ENCODE measurements at places on chromosomes 13 and 19.

GRCh38 chr13:69101841-69102240, 1005.8 kb upstream of the ATXN8OS start:
- DNase-seq = no peak

DNA sequence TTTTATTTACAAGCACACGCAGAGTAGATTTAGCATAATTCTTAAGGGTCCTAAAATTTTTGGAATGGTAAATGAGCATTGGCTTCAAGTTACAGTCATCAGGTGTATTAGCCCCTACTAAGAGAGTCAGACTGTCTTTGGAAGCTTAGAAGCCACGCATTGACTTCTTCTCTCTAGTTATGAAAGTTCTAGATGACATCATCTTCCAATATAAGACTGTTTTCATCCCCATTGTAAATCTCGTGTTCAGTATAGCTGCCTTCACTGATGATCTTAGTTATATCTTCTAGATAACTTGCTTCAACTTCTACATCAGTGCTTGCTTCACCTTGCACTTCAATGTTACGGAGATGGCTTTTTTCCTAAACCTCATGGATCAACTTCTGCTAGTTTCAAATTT, 148.8 kb upstream of the SLITRK1 start:
- DNase-seq = no peak

- DNase-seq = no peak
These were observed 376.4 kb upstream of the ZNF507 start for GRCh38 chr19:31969016-31969415.

DNA sequence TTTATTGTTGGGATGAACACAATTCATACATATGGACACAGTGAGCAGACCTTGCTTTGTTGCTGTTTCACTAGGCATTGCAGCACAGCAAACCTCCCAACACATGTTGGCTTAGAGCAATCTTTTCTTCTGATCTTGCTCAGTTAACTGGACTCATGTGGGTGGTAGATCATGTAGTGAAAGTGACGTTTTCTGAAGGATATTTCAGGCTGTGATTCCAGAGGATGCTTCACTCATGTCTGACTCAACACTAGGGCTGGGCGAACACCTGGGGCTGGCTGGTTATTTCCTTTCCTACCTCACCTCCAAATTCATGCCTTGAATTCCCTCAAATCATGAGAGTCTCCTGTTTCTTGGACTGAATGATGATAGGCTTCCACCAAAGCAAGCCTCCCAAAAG, 14.3 kb upstream of the LGALS13 start:
- DNase-seq = no peak

DNA sequence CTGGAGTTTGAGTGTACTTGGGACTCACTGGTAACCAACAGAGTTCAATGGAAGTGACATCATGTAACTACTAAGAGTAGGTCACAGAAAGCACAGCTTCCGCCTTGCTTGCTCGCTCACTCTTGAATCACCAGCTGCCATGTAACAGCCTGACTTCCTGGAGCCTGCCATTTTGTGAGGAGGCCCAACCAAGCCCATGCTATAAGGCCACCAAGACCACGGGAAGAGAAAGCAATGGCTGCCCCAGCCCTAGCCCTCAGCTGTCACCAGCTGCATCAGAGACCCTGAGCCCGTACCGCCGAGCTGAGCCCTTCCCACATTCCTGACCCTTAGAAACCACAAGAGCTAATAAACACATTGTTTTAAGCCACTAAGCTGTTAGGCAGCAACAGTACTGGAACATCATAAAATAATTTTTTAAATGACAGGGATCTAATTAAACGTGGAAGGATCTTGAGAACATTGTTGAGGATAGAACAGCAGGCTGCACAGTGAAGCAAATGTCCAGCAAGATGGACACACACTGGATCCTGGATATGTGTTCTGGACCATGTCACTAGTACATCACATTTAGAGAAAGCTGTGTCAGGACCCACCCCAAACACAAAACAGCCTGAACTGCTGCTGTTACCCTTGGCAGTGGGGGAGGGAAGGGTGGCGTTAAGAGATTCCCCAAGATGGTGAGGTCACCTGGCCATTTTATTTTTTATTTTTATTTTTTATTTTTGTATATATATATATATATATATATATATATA, 21.7 kb upstream of the LDLR start:
- no peak for DNase-seq

GRCh38 chr19:17441241-17442021, 7.0 kb downstream of the TMEM221 start:
- DNase-seq = no peak

DNA sequence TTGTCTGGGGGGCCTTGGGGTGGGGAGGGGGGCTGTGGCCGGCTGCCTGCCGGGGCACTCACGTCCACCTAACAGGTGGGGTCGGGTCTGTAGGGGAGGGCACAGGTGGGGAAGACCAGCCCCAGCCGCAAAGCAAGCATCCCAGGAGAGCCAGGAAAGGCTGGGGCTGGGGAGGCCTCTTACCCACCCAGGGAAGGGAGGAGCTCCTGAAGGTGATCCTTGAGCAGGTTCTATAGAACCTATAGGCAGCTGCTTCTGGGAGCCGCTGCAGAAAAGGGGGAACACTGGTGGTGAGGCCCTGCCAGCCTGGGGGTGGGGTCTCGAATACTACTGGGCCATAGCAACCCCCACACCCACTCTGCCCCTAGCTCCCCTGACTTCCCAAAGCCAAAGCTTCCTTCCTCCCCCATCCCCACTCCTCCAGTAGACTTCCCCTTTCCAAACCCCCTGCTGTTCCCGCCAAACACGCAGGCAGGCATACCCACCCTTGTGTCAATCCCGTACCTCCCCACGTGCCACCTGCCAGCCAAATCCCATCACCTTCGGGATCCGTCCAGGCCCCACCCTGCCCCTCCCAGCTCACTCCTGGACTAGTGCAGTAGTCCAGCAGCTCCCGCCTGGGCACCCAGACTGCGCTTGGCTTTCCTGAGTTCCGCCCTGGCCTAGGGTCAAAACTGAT, 5.6 kb downstream of the KLF16 start:
- DNase-seq = no peak

- no peak for DNase-seq
These were observed 14.2 kb downstream of the CACNA1A start for GRCh38 chr19:13492128-13492527.

DNA sequence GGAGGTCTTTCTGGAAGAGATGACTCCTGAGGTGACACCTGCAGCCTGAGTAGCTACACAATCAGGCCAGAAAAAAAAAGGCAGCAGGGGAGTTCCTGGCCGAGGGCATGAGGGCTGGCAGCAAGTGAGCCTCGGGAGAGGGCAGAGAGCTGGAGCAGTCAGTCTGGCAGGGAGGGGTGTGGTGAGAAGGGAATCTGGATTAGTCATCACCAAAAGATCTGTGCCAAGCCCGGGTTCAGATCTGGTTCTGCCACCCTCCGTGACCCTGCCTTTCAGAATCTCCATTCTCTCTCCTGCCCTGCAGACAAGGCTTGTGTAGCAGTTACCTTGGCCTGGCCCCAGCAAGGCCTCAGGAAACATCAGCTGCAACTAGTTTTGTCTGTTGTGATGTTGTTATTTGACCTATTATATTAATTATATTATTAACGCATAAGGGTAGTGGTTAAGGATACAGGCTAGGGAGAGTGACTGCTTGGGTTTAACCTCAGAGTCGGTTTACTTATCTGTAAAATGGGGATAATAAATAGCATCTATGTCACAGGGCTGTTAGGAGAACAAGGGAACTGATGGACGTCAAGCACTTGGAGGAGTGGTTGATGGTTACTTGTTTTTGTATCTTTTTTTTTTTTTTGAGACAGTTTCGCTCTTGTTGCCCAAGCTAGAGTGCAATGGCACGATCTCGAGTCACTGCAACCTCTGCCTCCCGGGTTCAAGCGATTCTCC, 2.7 kb upstream of the CAPNS1 start:
- no peak for DNase-seq

DNA sequence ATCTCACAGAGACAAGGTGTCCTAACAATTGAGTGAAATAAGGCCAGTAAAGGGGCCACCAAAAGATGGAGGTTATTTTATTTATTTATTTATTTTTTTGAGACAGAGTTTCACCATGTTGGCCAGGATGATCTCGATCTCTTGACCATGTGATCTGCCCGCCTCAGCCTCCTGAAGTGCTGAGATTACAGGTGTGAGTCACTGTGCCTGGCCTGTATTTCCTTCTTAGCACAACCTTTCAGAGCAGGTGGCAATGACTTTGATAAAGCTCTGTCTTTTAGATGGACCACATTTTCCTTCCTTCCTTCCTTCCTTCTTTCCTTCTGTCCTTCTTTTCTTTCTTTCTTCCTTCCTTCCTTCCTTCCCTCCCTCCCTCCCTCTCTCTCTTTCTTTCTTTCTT, 11.0 kb upstream of the DOCK6 start:
- DNase-seq = no peak

DNA sequence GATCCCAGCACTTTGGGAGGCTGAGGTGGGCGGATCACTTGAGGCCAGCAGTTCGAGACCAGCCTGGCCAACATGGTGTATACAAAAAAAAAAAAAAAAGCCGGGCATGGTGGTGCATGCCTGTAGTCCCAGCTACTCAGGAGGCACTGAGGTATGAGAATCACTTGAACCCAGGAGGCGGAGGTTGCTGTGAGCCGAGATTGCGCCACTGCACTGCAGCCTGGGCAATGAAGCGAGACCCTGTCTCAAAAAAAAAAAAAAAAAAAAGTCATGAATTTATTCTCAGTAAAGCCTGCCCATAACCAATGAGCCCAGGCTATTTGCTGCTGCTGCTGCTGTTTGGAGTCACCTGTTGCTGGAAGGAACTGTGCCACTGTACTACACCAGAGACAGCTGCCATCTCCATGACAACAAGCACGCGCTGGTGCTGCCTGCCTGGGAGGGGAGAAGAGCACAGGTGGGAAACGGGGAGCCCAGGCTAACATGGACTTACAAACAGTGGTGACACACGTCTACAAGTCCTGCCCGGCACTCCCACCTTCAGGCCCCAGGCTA, 11.3 kb downstream of the ZFR2 start:
- DNase-seq = no peak

GRCh38 chr19:29076161-29076560, 136.8 kb downstream of the UQCRFS1 start:
- DNase-seq = no peak

GRCh38 chr13:35892837-35893814, 238.1 kb downstream of the DCLK1 start:
- no peak for DNase-seq

DNA sequence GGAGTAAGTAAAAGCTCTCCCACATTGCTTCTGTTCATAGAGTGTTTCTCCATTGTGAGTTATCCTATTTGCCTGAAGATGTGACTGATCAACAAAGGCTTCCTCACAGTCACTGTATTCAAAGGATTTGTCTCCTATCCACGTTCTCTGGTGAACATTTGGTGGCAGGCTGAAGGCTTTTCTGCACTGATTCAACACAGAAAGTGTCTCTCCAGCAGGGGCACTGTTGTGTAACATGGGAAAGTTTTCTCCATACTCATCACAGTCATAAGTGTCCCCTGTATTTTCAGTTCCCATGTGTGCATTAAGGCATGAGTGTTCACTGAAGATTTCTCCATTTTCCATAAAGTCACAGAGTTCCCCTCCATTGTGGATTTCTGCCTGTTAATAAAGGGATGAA, 17.6 kb downstream of the ZNF121 start:
- DNase-seq = no peak

GRCh38 chr13:34414616-34415015, 527.5 kb upstream of the NBEA start:
- DNase-seq = no peak

GRCh38 chr19:2759965-2760364, 20.1 kb upstream of the SLC39A3 start:
- no peak for DNase-seq

DNA sequence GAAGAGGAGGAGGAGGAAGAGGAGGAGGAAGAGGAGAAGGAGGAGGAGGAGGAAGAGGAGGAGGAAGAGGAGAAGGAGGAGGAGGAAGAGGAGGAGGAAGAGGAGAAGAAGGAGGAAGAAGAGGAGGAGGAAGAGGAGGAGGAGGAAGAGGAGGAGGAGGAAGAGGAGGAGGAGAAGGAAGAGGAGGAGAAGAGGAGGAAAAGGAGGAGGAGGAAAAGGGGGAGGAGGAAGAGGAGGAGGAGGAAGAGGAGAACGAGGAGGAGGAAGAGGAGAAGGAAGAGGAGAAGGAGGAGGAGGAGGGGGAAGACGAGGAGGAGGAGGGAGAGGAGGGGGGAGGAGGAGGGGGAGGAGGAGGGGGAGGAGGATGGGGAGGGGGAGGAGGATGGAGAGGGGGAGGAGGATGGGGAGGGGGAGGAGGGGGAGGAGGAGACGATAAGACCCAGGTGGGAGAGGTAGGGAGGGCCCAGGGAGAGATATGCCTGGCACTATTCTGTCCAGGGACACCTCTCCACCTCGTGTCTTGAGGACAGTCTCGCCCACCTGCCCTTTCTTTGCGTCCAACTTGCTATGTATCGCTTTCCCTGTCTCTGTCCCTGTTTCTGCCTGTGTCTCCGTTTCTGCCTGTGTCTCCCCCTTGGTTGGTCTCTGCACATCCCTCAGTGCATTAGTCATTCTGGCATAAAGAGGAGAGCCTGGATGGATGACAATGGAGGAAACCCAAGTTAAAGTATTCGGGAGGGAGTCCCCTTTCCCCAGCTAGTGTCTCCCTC, 7.1 kb upstream of the KLK5 start:
- DNase-seq = no peak

DNA sequence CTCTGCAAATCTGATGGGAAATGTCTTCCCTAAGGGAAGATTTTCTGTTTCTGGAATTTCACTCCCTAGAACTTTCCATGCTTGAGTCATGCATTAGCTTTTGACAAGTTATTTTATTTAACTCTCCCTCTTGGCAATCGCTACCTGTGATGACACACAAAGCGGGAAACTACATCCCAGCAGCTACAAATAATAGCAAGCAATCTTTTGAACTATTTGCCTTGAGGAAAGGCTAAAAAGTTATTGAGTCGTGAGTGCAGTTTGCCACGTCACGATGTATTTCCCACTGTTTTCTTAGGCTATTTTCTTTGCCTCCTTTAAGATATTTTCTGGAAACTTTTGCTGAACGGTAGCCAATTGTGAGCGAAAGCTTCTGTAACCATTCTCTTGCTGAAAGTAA, 353.3 kb upstream of the HTR2A start:
- no peak for DNase-seq

DNA sequence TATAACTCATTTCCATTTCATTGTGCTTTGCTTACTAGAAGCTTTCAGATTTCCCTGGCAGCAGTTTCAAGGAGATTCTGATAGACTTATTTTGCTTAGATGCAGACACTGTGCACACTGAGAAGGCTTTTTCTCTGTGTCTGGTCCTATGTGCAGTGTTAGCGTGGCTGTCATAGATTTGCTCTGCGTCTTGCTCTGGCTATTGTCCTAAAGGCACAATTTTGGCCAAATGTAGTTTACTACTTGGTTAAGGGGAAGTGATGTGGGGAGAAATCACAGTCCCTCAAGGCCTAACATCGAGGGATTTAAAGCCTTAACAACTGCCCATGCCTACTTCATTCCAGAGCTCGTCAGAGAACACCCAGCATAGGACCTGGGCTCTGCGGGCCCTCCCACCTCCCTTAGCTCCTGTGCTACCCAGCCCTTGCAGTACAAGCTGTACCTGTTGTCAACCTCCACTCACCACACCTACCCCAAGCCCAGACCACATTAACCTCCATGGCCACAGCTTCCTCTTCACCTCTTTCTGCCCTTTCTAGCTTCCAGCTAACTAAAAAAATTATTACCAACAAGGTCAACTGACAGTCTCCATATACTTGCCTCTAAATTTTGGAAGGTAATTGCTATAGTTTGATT, 38.9 kb upstream of the KATNAL1 start:
- peak; percentile 35 for DNase-seq

- DNase-seq = no peak
These were observed 33.8 kb downstream of the SERP2 start for GRCh38 chr13:44407379-44407778.
